Kidney capillary endothelial cell (primary cell): ENCODE measurements at places on chromosomes 3 and 15.

DNA sequence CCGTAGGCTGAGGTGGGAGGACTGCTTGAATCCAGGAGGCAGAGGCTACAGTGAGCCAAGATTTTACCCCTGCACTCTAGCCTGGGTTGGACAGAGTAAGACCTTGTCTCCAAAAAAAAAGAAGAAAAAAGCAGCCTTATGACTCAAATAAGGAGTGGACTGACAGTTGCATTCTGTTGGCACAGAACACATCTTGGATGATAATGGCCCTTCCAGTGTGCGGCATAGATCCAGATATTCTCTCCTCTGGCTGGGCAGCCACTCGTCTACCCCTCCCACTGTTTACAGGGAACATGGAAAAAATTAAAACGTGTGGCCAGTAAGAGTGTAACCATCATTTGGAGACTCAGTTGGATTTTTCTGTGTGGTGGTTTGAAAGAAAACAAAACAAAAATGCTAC lies 118.6 kb upstream of the RNF7 start:
- DNase-seq, result no peak

- DNase-seq, result no peak
Observed at GRCh38 chr3:101729586-101729985, 5.2 kb downstream of the CEP97 start.

DNA sequence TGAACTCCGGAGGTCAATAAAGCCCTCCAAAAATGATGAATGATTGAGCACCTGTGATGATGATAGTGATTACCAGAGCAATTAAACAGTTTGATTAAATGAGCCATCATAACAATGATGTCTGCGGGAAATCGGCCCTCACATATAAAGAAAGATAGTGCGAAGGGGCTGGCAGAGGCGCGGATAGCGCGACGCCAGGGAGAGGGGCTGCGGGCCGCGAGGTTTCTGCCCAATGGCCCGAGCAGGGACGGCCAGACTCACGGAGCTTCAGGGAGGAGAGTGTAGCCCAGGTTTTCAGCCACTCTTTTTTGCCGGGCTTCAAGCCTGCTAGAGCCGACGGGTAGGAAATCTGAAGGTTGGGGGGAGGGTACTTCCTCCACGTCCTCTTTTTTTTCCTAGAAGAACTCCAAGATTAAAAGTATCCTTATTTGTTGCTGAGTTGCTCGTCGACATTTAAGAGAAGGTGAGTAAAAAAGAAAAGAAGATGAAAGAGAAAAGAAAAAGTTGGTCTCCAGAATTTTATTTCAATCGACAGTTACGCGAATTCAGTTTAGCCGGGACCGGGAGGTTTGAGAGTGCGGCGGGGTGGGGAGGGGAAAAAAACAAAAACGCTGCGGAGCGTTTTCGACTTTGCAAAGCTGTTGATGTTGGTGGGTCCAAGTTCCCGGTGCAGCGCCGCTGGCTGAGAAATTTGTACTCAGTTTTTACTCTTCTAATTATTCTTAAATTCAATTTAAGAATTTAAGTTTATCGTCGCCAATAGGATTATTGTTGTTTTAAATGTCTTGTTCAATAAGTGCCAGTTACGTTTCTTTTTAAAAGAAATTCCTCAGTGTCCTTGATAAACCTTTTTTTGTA lies 2.2 kb upstream of the MEIS2 start:
- DNase-seq, result no peak

GRCh38 chr15:45910671-45911070 lies 275.8 kb downstream of the SQOR start:
- DNase-seq, result no peak

GRCh38 chr3:47556351-47556750 lies 22.3 kb downstream of the CSPG5 start:
- DNase-seq, result no peak

DNA sequence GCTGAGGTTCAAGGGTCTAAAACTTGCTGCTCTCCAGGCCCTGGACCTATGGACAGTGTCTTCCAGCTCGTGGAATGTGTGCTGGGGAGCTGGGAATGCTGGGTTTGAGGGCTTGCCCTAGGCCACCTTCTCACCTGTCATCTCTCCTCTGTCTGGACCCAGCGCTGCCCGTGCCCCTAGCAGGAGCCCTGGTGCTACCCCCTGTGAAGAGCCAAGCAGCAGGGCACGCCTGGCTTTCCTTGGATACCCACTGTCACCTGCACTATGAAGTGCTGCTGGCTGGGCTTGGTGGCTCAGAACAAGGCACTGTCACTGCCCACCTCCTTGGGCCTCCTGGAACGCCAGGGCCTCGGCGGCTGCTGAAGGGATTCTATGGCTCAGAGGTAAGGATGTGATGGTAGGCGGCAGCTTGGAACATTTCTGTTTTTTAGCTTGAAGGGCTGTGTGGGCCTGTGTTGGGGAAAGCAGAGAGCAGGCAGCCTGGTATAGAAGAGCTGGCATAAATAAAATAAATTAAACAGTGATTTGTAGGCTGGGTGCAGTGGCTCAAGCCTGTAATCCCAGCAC lies 5.1 kb downstream of the CHRD start:
- DNase-seq, result no peak

DNA sequence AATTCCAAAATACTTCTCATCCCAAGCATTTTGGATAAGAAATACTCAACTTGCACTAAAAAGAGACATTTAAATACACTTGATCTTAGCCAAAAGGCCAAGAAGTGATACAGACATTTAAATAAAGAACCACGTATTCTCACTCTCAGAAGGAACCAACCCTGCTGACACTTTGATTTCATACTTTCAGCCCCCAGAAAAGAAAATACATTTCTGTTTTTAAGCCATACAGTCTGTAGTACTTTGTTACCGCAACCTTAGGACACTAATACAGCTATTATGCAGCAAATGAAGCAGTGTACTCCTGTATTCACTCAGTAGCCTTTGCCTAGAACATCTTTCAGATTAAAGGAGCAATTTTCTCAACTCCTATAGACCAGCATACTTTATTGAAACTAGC lies 86.7 kb downstream of the TBC1D5 start:
- DNase-seq, result no peak

DNA sequence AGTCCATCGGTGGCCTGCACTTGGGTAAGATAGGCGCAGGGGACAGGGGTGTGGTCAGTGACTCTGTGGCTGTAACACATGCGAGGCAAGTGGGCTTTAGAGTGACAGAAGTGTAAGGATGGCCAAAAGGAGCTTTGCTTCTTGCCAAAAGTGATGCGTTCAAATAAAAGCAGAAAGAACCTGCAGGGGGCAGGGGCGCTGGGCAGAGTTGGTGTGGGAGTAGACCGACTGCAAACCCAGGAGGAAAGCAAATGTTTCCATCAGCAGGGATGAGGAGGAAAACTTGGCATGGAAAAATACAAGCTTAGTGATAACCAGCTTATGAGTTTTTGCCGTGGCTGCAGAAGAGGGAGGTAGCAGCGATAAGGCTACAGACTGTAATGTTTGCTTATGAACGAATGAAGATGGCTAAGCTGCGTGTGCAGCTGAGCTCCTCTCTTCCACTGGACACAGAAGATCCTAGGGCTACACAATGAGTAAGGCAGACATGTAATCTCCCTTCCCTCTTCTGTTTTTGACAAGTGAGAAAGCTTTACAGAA lies 149.4 kb downstream of the WNT5A start:
- no peak for DNase-seq

GRCh38 chr3:9615003-9615628 lies 34.2 kb upstream of the MTMR14 start:
- DNase-seq, result no peak

DNA sequence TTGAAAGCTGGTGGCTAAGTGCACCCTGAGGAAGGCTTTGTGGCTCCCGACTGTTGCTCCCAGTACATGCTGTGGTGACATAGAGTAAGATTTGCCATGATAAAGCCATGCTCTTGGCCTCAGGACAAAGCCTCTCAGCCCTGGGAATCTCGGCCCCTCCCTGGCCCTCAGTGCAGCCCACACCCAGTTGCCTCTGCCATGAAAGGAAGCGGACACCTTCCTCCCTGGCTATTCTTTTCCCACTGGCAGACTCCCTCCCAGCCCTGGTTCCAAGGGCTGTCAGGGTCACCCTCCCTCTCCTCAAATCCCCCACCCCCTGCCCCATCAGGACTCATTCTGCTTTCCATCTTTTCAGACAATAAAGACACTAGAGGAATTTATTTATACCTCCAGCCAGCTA lies 119.8 kb upstream of the NEO1 start:
- no peak for DNase-seq

DNA sequence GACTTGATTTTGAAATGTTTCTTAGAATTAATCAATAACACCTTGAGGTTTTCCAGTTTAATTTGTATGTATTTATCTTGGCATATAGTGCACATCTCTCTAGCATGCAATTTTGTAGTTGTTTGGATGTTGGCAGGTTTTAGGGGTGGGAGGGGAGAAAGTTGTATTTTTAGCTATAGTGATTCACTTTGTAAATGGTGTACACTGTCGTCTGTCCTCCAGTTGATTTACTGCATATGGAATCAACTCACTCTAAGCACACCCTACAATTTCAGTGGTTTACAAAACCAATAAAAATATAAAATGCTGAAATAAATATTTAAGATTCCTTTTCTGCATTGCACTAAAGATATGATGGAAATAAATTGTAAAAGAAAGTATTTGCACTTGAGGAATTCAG lies 199.1 kb downstream of the CDIN1 start:
- DNase-seq, result no peak

- peak; percentile 36 for DNase-seq
Observed at GRCh38 chr3:64575211-64575844, 112.5 kb downstream of the ADAMTS9 start.

DNA sequence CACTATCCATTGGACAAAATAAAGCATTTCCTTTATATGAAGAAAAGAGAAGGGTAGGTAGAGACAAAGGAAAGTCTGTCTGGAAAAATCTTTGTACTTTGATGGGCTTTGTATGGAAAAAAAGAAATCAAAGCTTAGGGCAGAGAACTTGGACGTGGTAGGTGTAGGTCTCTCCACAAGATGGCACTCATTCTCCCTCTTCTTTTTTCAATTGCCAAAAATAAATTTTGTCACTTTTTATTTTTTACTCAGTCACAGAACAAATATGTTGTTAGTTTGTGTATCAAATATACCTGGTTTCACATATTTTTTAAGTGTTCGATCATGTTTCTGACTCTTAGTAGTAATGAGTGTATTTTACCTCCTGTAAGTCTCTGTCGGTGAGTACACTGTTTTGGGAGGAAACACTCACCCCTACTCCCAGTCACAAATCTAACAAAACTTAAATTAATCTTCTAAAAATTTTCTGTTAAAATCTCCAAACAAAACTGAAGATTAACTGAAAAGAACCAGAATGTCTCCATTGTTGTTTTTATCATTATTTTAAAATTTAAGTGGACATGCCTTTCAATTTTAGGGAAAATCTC lies 415.8 kb upstream of the GOLIM4 start:
- DNase-seq, result peak; percentile 31

- DNase-seq, result no peak
Observed at GRCh38 chr3:51680663-51681230, 9.7 kb downstream of the TEX264 start.

DNA sequence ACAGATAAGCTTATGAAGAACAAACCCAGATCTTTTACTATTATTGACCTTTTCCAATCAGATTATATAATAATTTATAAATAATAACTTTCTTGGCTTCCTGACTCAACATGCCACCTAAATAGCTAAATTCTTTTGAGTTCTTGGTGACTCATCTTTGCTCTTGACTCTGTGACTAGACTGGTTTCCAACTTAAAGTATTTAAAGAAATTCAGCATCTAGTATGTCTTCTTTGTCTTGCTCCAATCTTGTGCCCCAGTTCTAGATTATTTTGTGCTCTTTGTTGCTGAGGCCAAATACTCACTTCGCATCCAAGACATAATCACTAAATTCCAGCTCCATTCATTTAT lies 483.2 kb upstream of the TBL1XR1 start:
- DNase-seq, result peak; percentile 55

GRCh38 chr15:35565901-35566300 lies 19.9 kb upstream of the DPH6 start:
- DNase-seq, result no peak

- DNase-seq, result no peak
Observed at GRCh38 chr15:83496766-83497165, 49.6 kb downstream of the SH3GL3 start.

- DNase-seq, result no peak
Observed at GRCh38 chr3:55297245-55297644, 189.9 kb downstream of the WNT5A start.

- peak; percentile 40 for DNase-seq
Observed at GRCh38 chr3:99825004-99825640, 7.5 kb downstream of the CMSS1 start.

DNA sequence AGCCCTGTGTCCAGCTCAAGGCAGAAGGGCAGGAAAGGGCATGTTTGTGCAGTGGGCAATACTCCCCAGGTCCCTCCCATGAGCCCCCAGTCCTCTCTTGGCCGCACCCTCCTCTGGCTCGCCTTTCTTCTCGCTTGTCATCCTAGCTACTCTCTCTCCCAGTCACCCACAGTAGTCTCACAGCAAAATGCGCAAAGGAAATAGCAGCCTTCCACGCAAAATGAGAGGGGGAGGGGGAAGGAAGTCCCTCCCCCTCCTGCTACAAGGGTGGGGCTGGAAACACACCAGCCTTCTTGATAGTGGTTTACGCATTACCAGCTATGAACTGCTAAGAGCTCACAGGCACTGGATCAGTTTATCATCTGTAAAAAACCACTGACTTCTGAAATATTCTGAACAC lies 83.8 kb downstream of the GADL1 start:
- no peak for DNase-seq

GRCh38 chr3:170307671-170308405 lies 49.7 kb upstream of the SKIL start:
- DNase-seq, result no peak

DNA sequence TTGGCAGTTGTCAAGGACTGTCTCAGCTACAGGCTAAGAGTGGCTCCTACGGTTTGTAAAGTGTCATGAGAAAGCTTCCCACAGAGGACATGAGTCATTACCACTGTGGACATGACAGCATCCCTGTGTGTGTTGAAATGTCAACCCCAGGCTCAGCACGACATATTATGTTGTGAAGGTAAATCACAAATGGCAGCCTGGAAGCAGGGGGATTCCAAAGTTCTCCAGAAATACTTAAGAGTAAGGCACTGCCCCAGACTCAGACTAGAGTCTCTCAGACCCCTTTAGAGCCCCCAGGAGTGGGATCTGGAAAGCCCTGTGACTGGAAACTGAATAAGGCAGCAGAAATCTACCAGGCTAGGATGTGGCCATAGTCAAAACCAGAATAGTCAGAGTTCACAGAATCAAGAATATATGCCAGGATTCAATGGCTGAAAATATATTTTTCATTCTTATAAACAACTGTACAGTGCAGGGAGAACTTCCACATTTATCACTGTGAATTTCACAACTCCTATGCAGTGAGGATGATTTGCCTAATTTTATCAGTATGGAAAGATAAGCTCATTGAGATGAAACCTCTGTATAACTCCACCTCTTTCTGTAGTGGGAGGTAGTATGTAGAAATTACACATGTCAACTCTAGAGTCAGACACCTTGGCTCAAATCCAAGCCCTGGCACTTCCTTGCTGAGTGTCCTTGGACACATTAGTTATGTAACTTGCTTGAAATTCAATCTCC lies 237.1 kb upstream of the CFAP20DC start:
- peak; percentile 36 for DNase-seq

- DNase-seq, result no peak
Observed at GRCh38 chr3:158839966-158840365, 38.1 kb downstream of the MFSD1 start.
